Stimulated activated CD4-positive, alpha-beta T cell treated with anti-CD3 and anti-CD28 coated beads, Interleukin-1b, Interleukin-23, amount 100 ng/mL, for 4 hours (primary cell): ENCODE measurements at places on chromosomes 16 and 17.

- no peak for DNase-seq
Observed at GRCh38 chr17:38890410-38890746, 20.5 kb downstream of the LASP1 start.

DNA sequence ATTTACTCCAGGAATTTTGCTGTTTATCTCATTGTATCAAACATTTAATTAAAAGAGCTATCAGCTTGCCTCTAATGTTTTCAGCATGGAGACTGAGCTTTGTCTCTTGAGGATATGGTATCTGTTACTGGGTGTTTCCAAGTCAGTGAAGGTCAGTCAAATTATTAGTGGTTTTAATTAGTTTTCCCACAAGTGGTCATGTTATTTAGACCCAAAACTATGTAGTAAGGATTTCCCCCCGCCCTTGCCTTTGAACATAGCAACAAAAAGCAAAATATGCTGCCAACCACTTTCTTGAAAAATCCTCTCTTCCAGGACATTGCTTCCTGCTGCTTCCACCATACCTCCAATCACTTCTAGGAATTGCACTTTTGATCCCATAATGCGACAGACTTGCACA lies 355.6 kb downstream of the GRIN2A start:
- no peak for DNase-seq

- peak; percentile 15 for DNase-seq
Observed at GRCh38 chr17:35460354-35460851, 11.8 kb upstream of the SLFN13 start.

- peak; percentile 54 for DNase-seq
Observed at GRCh38 chr17:17823433-17824118, 13.2 kb downstream of the SREBF1 start.

- DNase-seq = no peak
Observed at GRCh38 chr16:89341697-89342694, 124.5 kb downstream of the ZNF778 start.

- no peak for DNase-seq
Observed at GRCh38 chr17:63838631-63839171, 3.8 kb downstream of the SMARCD2 start.

GRCh38 chr17:2691965-2692780 lies 19.4 kb downstream of the CLUH start:
- DNase-seq = no peak

GRCh38 chr16:85984231-85984880 lies 85.4 kb downstream of the IRF8 start:
- DNase-seq = no peak

GRCh38 chr17:39650121-39650579 lies 13.2 kb downstream of the STARD3 start:
- DNase-seq = no peak

DNA sequence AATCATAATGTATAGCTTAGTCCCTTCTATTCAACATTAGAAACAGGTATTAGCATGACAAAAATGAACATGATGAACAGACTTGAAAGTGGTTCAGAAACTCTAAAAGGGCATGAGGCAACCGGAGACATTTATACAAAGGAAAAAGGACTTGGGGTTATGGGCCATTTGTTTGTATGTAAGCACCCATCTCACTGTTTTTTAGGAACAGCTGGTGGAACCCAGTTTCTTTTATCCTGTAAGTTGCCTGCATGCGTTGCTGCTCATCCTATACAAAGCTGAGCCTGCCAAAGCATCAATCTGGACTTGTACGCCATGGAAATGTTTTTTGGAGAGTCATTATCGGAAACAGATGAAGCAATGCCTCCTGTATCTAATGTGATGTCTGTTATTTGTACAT lies 72.3 kb upstream of the NACA2 start:
- DNase-seq = no peak

DNA sequence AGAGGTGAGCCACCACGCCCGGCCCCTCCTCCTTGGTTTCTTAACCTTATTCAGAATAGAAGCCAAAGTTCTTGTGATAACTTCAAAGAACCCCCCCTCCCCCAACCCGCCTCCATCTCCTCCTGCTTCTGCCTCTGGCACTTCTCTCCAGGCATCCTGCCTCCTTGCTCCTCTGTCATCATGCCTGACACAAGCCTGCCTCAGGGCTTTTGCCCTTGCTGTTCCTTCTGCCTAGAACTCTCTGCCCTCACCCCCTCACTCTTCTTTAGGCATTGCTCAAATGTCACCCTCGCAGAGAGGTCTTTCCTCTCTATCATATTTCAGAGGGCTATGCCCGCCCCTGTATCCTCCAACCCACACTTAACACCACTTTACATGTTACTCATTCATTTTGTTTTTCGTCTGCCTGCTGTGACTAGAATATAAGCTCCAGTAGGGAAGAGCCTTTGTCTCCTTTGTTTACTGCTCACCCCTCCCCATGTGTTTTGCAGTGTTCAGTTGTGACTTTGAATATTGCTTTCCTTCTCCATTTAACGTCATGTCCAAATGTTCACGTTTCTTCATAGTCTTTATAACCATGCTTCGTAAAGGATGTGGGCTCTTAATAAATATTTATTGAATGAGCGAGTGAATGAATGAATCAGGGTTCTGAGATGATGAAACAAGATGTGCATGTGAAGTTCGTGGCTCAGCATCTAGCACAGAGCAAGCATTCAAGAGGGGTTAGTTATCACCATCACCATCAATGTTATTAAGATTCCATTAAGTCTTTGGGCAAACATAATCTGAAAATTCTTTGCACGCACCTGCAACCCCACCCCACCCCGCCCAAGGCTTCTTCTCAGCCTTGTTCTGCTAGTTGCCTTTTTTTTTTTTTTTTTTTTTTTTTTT lies 186.2 kb upstream of the WSCD1 start:
- DNase-seq = no peak

GRCh38 chr16:46730126-46730525 lies 18.0 kb downstream of the MYLK3 start:
- DNase-seq = no peak

- no peak for DNase-seq
Observed at GRCh38 chr17:1515640-1516387, 598 bp downstream of the INPP5K start.

GRCh38 chr17:49496867-49497147 lies 1.7 kb downstream of the NGFR start:
- no peak for DNase-seq

GRCh38 chr17:10001306-10001873 lies 96.3 kb upstream of the RCVRN start:
- no peak for DNase-seq

DNA sequence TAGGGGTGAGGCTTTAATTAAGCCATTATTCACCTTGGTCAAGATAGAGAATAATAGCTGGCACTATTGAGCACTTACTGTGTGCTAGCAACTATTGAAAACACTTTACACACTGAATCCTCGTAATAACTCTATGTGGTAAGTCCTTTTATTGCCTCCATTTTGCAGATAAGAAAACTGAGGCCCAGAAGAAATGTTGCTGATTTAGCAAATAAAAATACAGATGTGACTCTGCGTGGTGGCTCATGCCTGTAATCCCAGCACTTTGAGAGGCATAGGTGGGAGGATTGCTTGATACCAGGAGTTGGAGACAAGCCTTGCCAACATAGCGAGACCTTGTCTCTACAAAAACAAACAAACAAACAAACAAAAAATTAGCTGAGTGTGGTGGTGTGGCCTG lies 19.4 kb downstream of the OTOA start:
- DNase-seq = no peak

GRCh38 chr17:2580661-2581060 lies 12.8 kb upstream of the PAFAH1B1 start:
- no peak for DNase-seq

DNA sequence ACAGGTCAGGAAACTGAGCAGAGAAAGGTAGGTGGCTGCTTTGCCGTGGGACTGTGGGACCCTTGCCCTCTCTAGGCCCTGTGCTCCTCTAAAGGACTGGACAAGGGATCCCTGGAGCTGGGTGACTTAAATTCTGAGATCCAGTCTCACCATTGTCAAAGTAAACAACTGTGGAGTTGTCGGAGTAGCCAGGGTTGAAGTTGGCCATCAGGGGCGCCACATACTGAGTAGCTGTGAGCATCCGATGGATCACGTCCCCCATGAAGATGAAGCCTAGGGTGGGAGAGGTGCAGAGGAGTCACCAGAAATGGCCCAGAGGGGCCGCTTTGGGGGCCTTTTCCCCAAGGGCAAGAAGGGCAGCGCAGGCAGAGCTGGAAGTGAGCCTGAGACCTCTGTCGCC lies 43.5 kb downstream of the PLXDC1 start:
- DNase-seq = no peak

GRCh38 chr16:30992931-30993816 lies 8.2 kb downstream of the HSD3B7 start:
- DNase-seq = no peak

- no peak for DNase-seq
Observed at GRCh38 chr16:67701420-67701819, 17.7 kb downstream of the GFOD2 start.

DNA sequence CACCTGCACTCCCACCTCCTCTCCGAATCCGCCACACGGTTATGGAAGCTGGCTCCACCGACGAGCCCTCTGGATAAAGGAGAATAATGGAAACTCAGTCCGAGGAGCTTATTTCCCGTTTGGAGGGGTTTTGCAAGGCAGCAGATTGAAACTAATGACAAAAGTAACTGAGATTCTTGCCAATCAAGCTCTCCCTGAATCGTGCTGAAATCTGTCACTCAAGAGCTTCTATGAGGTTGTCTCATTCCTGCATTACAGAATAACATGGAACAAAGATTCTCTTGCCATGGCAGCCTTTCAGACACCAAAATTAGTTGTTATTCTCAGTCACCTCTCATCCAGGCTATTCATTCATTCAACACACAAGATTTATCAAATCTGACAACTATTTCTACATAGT lies 405.9 kb downstream of the SOX9 start:
- DNase-seq = no peak
